ENCODE measurements at places on chromosomes 4 and X.

DNA sequence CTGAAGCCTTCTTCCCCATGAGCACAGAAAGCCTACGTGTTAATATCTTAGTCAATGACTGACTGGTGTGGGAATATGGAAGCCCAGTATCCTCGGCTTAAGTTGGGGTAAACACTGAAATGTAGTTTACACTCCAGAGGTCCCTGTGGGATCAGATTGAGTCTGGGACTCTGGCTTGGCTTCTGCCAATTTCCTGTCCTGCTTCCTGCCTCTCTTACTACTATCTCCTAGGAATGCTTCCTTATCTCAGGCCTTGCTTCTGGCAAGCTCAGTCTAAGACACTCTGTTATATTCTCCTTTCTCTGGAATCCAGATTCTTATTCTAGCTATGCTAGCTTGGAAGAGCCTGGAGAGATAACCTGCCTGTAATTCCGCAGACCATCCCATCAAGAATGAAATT is 174.0 kb upstream of the LDB2 start:
- DNase-seq = no peak

DNA sequence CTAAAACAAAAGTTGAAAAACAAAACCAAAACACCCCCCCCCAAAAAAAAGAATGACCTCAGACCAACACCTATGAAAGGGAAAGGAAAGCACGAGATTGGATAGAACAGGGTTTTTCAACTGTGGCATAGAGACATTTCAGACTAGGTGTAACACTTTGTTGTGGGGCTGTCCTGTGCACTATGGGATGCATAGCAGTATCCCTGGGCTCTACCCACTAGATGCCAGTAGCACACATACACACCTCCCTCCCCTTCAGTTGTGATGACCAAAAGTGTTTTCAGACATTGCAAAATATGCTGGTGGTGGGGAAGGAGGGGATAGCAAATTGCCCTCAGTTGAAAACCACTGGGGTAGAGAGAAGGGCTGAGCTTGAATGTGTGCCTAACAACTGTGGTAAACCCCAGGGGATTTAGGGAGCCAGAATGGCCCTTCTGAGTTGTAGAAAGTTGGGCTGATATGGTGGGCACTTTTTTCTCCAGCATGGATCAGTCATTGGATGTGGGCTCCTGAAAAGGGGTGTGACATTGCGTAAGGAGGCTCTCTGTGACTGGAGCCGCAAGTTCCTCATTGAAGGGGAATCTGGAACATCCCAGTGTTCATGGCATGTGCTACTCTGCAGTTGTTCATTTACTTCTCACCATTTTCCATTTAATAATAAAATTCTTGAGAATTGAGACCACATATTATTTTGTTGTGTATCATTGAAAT is 8.8 kb upstream of the GEMIN8 start:
- DNase-seq = no peak

GRCh38 chrX:78710171-78710570 is 37.3 kb upstream of the LPAR4 start:
- DNase-seq = no peak

DNA sequence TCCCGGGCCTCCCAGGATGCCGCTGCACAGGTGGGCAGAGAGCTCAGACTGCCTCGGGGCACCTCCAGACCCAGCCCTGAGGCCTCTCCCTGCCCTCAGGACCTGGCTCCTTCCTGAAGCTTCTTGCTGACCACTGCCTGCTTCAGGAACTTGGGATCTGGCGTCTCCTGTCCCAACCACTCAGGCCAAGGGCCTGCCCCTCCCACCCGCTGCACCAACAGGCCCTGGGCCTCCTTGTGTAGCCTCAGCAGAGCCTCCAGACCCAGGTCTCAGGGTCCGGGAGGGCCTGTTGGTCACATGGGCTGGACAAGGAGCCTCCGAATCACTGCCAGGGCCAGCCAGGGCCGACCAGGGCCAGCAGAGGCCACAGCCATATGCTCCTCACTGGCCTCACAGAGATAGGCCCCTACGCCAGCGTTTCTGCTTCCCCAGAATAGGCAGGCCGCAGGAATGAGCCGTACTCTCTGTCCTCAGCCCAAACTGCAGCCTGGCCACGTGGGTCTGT is 2.8 kb downstream of the MXD4 start:
- DNase-seq = no peak

DNA sequence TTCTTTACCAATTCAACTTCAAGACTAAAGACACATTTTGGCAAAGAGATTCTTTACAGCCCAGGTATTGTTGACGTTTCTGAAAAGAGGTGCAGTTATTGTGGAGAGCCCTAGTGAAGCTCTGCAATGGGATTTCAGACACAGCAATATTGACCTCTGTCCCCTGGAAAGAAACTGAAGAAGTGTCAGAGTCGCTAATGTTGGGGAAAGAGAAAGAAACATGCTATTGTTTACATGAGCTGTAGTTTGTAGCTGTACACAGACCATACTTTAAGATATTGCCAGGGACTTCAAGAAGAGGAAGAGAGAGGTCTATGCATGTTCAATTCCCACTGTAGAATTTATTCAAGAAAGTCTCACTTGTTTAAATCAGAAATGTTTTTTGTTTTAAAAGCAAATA is 497.3 kb upstream of the BOD1L1 start:
- no peak for DNase-seq

DNA sequence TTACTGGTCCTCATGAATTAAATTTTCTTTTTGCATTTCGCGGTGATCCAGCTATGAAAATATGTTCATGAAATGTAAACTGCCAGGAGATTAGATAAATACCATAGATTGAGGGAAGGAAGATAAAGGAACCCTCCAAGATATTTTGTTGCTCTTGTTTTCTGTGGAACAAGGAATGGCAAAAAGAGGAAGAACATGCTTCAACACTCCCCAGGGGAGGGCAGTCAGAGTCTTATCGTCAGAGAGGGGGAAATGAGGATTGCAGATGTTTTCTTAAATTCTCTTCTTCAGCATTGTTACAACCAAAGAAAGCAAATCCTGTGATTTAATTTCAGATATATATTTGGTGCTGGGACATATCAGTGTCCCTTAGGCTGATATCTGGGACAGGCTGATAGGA is 9.5 kb upstream of the SFRP2 start:
- DNase-seq = no peak

DNA sequence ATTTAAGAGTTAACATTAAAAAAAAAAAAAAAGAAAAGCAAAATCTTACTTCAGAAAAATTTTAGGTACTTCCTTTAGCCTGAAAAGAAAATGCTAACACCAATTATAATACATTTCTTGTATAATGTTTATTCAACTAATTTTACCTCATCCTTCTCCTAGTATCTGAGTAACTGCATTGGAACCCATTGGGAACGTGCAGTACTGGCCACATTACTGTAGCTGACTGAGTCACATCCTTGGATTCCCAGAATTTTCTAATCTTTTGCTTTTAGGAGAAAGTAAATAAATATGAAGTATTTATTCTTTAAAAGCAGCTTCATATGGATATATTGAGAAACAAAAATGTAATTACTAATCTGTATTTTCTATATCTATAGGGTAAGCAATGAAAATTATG is 82.6 kb upstream of the SLITRK2 start:
- DNase-seq = no peak

DNA sequence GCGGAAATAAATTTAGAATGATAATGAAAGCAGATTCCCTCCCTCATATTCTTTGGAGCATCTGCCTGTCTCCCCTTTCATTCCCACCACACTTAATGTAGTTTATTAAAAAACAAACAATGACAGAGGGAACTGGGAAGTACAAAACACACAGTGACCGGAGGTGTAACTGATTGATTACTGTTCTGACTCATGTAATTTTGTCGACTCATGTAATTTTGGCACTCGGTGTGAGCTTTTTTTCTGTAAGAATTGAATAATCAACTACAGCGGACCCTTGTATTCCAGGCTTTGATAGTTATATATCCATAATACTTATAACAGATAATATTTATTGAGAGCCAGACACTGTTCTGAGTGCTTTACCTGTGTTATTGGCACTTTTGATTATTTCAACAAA is 110.4 kb downstream of the PALLD start:
- DNase-seq = no peak

DNA sequence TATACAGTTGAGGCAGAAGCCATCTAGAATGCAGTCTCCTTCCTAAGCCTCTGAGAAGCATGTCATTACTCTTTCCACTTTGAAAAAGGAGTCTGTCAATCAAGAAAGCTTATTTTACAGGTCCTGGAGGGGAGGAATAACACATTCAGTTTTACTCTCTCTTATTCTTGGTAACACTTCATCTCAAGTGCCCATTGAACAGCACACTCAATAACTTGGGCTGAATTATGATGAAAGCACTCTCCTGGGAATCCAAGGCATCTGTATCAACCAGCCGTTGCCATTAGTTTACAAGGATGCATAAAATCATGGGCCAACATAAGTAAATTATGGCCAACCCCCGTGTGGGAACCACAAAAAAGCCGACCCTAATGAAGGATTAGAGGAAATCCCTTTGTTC is 282.4 kb downstream of the C4orf33 start:
- no peak for DNase-seq

GRCh38 chr4:87046121-87046551 is 111.3 kb downstream of the AFF1 start:
- DNase-seq = no peak

GRCh38 chrX:80004458-80004857 is 10.1 kb upstream of the TBX22 start:
- DNase-seq = no peak

- DNase-seq = no peak
Measured at GRCh38 chr4:85979276-85979675, 380.6 kb downstream of the MAPK10 start.

DNA sequence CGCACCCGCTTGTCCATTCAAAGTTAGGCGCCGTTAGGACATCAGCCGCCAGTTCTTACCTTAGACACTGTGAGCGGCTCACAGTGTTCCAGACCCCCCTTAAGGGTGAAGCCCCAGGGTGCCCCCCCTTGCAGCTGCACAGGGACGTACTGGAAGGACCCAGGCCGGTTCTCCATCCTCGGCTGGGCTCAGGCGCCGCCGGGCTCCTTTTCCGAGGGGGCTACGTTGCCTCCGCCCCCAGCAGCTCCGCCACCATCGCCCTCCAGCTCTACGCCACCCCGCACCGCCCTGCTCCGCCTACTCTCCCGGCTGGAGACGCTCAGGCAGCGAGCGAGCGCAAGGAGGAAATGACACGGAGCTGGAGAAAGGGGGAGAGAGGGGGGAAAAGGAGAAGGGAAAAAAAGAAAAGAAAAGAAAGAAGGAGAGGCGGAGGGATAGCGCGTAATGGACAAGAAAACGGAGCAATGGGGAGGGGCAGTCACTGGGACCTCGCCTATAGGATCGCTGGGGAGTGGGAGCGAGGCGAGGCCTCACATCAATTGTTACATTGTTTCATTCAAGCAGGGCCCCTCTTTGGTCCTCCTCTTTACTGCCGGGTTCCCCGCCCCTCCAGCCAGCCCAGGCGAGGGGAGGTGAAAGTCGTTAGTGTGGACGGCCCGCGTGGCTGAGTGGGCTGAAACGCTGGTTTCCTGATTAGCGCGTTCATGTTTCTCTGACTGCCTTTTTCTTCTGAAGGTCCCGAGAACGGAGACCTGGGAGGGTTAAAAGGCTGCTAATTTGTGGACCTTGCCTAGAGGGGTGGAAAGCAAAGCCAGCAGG is at the start of gene SHROOM4:
TSS of gene SHROOM4 (minus strand) at position 352 of the 819 bp plus-strand sequence. CDS start at position 176, 176 bp downstream.
- no peak for DNase-seq
